DMS 273 treated with DMSO at 0.1 percent for 48 hours (cell line): ENCODE measurements at places on chromosomes 6 and 20.
A peak's percentile ranks its signal among the peaks of the same experiment; 100 is the strongest.

DNA sequence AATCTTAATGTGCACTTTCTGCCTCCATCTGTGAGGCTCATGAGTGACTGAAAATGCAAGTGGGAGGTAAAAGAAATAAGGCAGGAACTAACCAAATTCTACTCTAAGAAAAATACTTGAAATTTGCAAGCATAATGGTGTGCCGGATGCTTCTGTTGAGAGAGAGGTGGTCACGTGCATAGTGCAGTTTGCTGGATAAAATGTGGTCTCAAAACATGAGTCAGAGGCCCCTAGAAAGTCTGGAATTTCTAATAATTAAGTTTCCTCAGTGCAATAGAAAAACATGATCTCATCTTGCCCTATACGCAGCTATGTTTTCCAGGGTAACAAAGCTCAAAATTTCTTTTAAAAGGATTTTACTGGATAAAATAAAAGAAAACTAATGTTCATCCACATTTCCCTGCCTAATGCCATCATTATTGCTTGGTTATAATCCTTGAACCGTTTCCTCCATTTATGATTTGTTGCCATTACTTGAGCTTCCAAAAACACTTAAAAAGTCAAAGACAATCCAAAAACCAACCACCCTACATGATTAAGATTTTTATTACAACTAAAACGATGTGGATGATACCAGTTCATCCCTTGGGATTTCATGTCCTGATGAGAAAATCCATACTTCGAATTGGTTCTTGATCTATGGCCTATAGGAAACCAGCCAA lies 351.7 kb upstream of the ARID1B start:
- no peak for DNase-seq

- DNase-seq = peak; percentile 92
Observed at GRCh38 chr6:79234150-79235022, at the start of gene HMGN3. Gene HMGN3, minus strand, starts transcription at chr6:79234682.

DNA sequence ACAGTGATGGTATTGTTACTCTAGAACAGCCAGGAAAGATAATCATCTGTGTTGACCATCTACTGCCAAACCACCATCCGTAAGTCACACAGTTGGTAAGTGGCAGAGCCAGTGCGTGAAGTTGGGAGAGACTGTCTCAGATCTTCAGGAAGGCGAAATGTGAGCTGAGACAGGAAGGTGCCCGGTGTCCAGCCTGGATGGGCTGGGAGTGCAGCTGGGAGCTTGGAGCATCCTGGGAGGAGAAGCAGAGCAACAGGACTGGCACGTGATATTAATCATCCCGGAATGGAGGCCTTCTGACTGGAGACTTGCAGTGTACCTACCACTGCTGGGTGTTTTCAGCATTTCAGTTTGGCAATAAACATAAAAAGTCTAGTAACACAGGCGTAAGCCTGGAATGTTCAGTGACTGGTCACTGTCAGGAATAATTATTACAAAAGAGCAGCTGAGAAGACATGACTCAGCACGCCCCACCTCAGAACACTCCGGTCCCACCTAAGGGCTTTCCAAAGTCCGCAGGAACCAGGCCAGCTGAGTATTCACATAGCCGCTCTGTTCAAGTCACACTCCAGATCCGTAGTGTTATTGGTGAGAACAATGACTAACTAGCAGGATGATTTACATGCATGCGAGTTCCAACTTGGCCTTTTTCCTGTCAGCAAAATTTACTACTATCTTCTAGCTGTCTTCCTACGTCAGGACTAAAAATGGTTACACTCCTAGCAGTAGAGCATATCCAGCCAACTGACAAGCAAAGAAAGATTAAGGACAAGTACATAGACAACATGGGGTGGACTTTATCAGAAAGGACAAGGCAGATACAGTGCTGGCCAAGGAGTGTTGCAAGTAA lies 45.1 kb upstream of the PNRC1 start:
- DNase-seq = no peak

DNA sequence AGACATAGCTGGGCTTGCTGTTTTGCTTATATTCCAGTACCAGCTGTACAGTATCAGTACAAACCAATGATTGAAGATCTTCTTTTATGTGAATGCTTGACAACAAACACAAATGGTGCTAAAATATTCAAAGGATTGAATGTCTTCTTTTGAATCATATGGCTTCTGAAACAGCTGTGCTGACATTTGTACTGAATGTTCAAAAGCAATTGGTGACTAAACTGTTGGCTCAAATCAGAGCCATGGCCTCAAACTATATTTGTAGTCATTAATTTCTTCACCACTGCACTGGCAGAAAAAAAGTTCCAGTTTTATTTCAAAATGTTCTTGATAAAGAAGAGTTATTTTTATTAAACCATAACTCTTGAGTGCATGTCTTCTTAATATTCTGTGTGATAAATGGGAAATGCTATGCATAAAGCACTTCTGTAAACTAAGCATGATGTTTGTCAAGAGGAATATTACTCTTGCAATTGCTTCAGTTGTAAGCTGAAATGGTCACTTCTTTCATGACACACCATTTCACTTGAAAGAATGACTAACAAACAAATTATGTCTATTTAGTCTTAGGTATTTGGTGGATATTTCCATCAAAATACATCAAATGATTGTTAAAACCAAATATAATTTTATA lies 45.9 kb upstream of the CENPW start:
- DNase-seq = no peak

GRCh38 chr6:18259675-18260447 lies 4.5 kb downstream of the DEK start:
- DNase-seq = no peak

DNA sequence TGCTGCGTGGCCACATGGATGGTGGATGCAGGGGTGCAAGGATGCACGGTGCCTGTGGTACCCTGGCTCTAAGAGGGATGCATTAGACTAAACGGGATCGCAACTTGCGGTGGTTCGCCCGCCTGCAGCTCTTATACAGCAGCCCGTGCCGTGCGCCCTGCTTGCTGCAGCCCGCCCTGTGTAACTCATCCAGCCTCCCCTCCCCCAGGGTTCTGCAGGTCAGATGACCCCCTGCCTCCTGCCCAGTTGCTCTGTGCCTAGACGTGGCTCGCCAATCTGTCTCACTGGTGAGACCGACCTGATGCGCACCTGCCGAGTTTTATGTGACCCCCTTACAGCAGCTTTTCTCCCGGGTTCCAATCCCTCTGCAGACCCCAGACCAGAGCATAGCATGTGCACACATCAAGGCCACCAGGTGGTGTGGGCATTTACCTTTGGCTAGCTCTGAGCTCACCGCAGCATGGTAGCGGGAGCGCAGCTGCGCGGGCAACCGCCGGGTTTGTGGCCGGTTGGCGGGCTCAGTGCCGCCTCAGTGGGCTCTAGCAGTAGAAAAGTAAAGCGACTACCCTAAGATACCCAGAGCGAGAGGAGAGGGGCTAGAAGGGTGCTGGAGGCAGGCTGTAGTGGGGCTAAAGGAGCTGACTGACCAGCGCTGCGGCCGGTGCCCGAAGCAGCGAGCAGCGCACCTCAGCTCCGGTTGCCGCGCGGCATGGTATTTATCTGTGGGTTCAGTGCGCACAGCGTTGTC lies 693 bp upstream of the GNAS-AS1 start:
- no peak for DNase-seq

- DNase-seq = no peak
Observed at GRCh38 chr6:128500749-128501600, 19.4 kb downstream of the PTPRK start.

DNA sequence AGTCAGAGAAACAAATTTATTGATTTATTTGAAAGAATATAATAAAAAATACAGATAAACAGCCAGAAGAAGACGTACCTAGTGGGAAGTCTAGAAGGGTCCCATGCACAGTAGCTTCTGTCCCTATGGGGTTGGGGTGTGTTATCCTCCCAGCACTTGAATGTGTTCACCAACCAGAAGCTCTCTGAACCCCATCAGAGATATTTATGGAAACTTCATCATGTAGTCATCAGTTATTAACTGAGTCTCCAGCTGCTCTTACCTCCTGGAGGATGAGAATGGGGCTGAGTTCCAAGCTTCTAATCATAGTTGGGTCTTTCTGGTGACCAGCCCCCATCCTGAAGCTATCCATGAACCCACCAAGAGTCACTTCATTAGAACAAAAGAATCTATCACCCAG lies 15.4 kb upstream of the USP45 start:
- no peak for DNase-seq

- no peak for DNase-seq
Observed at GRCh38 chr6:25922301-25922700, 8.2 kb downstream of the SLC17A2 start.

DNA sequence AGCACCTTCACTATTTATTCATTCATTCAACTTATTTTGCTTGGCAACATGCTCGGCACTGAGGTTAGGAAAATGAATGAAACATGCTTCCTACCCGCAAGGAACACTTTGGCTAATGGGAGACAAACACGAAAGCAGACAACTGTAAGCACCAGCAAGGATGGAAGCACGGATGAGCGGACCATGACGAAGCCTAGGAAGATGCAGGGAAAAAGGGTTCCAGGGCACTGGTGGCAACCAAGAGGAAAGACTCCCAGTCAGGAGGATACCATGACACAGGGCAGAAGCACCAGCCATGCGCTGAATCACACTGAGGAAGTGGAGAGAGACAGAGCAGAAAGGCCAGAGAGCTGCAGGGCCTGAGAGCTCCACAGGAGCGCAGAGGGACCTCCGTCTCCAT lies 9.8 kb downstream of the PDE10A start:
- DNase-seq = no peak

GRCh38 chr6:136786658-136787057 lies 5.6 kb downstream of the MAP3K5 start:
- no peak for DNase-seq

- DNase-seq = no peak
Observed at GRCh38 chr20:34532320-34532719, 16.1 kb downstream of the DYNLRB1 start.

DNA sequence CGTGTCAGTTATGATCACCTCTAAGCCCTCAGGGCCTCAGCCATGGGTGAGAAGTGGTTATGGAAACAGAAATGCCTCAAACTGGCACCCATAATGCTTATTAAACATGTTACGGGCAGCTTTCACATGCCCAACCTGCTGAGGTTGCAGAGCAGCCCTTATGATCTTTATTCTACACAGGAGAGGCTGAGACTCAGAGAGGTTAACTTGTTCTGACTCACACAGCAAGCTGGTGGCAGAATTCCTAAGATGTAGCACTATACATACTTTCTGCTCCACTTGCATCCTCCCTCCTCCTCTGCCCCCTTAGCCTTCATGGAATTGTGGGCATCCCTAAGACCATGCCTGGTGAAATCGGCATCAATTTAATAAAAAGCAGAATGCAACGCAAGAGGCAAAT lies 34.7 kb upstream of the IGF2R start:
- DNase-seq = no peak

GRCh38 chr6:6714953-6715352 lies 126.4 kb downstream of the LY86 start:
- no peak for DNase-seq

DNA sequence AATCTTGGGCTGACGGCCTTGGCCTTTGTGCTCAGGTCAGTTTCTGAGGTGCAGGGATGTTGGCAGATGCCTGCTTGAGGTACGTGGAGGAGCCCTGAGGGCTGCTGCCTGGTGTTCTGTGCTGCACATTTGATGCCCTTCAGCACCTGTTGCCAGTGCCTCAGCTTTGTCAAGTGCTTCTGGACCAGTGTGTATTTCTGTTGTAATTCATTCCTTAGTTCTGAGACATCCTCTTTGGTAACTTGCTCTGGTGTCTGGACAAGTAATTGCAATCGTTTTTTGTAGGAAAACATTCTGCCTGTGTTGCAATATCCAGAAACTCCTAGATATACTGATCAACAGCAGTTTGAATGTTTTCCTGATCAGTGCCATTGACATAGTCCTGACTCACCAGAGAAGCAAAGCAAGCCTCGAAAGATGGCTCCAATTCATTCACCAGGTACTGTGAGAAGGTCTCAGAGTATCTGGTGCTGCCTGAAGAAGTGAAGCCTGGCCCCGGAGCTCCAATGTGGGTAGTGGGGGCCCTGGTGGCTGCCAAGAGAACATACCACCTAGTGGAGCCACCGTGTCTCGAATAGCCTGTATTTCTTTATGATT lies 26.7 kb downstream of the ZNF337 start:
- no peak for DNase-seq

DNA sequence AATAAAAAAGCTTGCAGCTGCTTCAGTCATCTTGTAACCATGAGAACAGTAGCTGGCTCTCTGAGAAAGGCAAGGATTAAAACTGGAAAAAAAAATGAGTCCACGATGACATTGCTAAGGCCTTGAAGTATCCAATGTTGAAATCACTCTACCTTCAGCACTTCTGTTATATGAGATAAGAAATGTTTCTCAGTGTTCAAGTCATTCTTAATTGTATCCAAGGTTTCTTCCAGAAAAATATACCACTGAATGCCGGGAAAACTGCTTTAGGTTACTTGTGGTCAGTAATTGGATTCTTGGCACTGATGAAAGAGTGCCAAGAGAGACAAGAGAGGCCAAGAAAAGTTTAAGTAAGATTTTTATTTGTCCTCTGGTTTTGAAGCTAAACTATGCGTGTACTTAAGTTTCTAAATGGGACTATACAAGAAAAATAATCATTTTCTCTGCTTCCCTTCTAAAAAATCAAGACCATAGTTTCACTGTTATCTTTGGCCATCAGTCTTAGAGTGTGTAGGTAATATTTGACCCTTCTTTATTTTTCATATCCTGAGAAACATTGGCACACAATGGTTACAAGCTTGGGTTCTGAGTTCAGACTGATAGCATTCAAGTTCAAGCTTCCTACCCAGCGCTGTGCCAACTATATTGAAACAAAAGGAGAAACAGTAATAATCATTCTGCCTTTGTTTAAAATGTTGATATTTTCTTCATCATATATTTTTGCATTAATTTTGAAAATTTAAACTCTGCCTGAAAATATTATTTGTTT lies 84.6 kb downstream of the TRDN start:
- no peak for DNase-seq

- no peak for DNase-seq
Observed at GRCh38 chr20:50343490-50344179, 153.0 kb downstream of the CEBPB start.

DNA sequence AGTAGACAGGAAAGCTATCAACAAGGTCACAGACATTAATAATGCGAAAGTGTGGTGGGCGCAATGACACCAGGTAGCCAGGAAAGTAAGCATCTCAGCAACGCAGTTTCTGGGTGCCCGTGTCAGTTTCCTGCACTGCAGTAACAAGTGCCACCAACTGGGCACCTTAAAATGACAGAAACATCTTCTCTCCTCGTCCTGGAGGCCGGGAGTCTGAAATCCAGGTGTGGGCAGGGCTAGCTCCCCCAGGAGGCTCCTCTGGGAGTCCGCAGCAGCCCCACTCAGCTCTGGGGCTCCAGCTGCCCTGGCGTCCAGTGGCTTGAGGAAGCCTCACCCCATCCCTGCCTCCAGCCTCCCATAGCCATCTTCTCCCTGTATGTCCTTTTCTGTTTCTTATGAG lies 387.2 kb downstream of the TAF4 start:
- no peak for DNase-seq
